ENCODE measurements at places on chromosomes 12 and 14.

- peak; percentile 10 for DNase-seq
Measured at GRCh38 chr14:65101631-65102440, 481 bp downstream of the MAX start.

- no peak for DNase-seq
Measured at GRCh38 chr12:129269756-129270495, 416.6 kb downstream of the GLT1D1 start.

GRCh38 chr12:21656905-21657325, 727 bp downstream of the LDHB start:
- DNase-seq, result no peak

- DNase-seq, result no peak
Measured at GRCh38 chr14:60760644-60761364, 26.2 kb downstream of the MNAT1 start.

DNA sequence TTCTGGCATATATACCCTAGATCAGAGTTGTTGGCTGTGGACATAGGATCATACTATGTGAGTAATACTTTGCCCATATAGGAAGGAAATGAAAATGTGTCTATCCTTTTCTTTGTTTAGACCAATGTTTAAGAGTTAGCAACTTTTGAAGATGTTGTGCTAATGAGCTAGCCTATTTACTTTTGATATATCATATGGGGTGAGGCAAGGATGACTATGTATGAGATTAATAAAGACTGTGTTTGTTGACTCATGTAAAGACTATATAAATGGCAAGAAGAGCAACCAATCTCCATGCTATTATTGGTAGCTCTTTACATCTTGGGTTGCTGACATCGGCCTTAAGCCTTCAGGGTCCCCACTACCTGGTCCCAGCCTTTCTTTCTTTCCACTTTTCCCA, 289.4 kb downstream of the CCDC91 start:
- DNase-seq, result no peak

DNA sequence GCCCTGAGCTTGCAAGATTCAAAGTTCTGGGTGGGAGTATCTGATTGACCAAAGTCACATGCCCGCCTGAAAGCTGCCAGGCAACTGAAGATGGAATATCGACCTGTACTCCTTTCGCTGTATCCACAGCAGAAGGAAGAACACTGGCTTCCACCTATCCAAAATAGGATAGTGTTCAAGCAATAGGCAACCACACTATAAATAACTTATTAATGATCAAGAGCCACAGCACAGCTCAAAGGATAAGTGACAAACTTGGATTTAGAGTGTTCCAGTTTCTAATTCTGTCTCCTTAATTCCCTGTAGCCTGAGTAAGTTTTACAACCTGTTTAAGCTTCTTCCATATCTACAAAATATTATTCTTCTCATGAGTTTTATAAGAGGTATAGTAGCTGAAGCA, 89.9 kb downstream of the TAOK3 start:
- no peak for DNase-seq

DNA sequence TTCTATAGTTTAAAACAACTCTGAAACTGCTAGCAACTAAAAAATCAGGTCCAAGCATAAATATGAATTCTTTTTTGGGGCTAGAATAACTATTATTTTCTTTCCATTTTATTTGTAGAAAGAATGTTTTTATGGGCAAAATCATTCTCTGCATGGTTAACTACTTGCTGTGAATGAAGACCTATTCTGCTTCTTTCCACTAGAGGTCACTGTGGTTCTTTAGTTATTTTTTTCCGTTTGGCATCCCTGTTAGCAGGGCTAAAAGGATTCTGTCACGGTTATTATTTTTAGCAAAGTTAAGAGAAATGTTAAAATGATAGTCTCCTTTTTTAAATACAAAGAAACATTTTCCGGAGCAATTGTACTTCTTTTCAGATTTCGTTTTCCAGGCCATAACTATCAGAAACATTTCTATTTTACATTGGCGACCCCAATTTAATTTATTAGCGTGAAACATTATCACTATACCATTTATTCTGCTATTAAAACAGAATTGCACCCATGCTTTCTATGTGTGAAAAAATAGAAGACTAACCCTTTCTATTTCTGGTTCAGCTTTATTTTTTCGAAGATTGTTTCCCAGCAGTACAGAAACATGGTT, 404.8 kb downstream of the ATP23 start:
- DNase-seq, result no peak

DNA sequence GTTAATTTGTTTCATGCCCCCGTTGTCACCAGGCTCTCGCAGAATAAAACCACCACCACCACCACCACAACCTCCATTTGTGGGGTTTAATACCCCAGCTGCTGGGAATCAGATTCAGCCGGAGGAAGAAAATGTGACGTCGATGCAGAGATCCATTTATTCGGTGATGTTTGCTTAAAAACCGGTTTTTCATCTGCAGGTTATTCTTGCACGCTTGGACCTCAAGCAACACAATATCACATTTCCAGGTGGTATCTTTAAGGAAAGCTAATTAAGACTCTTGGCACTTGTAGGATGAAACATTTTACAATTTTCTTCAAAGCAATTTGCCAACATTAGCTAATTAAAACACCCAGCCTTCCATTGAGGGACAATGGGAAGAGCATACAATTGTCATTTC, 39.8 kb downstream of the SPRING1 start:
- no peak for DNase-seq

- DNase-seq, result no peak
Measured at GRCh38 chr12:125331342-125332052, 266.3 kb downstream of the AACS start.

- DNase-seq, result no peak
Measured at GRCh38 chr14:55843718-55844403, 263.9 kb downstream of the KTN1 start.

DNA sequence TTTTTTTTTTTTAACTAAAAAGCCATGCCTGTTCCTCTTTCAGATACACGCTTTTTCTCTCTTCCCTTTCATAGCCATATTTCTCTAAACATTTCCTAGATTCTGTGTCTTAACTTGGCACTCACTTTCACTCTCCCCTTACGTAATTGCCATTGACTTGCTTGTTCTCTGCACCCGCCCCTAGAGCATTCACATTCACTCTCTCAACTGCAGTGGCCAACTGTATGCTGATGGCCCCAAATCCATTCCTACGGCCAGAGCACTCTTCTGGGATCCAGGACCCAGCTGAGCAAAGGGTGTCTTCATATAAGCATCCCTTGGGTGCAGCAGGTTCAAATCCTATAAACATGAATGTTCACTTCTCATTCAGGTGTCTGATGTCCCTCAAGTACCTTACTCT, 59.5 kb downstream of the CKB start:
- no peak for DNase-seq

GRCh38 chr12:100520048-100520769, 46.5 kb downstream of the NR1H4 start:
- no peak for DNase-seq

GRCh38 chr12:29707846-29708245, 75.9 kb downstream of the TMTC1 start:
- DNase-seq, result no peak

DNA sequence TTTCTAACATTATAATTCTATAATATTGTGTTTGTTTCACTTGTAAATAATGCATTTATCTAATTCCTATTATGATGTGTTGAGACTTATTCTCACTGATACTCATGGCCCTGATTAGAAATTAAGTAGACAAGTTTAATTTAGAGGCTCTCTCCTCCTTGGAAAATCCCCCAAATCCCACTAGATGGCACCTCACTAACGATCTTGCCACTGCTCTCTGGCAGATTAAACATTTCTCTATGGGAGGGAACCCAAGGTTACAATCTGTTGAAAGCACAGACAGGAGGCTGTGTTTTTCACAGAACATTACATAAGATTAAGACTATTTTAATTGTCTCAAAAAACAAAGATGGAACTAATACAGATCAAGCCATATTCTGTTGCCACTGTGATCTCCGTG, 318.7 kb downstream of the LRFN5 start:
- DNase-seq, result no peak

GRCh38 chr12:90978117-90978770, 23.3 kb upstream of the CCER1 start:
- DNase-seq, result no peak
